ENCODE measurements at places on chromosomes 3 and 15.

GRCh38 chr3:117228466-117228865, 518.9 kb downstream of the TUSC7 start:
- DNase-seq, result no peak

DNA sequence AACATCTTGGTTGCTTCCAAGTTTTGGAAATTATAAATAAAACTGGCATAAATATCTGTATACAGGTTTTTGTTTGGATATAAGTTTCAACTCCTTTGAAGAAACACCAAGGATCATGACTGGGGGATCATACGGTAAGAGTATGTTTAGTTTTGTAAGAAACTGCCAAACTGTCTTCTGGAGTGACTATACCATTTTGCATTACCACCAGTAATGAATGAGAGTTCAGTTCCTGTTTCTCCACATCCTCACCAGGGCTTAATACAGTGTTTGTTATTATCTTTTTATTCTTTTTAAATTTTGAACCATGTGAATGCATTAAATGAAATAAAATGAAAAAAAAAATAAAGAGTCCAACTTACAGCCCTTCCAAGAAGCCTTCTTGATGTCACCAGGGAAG, 3.7 kb upstream of the ANKUB1 start:
- DNase-seq, result no peak

DNA sequence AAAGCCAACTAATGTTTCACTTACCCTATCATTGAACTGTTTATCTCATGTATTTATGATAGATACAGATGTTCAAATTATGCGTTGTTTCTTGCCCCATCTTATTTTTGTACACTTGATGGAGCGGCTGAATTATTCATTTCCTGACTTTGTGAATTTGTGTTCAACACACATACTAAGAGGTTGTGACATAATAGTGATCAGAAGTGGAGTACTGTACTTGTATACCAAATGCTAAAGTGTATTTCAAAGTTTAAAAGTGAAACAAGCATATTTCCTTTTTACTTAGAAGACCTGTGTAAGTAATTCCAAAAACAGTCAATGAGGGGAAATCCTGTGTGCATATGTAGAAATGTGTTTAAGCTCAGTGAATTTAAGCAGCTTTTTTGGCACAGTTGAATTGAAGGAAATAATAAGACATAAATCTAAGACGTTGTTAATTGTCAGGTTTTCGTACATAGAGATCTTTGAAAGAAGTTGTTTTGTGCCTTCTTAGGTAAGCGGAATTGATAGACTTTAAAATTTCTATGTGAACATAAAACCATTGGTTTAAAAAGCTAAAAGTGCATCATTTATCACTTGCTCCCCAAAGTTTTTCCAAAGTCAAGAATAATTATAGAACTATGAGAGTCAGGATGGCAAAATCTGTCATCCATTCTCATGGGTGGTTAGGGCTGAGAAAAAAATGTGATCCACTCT, 1.9 kb downstream of the NFKBIZ start:
- no peak for DNase-seq

DNA sequence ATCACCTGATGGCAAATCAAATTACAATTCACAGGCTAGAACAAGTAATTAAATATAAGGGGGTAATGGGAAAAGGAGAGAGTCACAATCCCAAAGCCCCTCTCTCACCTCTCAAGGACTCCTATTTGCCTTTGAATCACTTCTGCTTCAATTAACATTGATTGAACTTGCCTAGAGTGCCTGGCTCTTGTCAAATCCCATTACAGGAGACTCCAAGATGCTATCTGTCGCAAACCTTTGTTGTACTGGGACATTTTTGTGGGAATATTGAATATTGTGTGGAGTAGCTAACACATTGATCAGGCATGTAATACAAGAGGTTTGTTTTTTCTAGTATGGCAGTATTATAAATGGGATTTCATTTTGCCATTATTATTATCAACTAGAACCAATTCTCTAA, 412.8 kb upstream of the AZI2 start:
- no peak for DNase-seq

DNA sequence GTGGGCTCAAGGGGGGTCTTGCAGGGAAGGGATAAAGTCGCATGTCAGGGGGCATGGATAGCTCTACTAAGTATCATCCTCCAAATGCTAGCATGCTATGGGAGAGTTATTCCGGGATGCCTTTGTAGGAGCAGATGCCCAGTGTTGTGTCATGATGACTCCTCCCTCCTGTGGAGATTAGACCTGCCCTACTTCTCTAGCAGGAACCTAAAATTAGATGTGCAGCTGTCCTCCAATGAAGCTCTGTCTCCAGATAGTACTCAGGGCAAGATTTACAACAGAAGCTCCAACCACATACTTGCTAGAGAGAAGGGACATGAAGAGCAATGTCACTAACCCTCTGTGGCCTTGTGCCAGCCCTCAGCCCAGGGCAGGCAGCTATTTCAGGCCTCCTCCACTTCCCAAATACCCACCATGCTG, 82.5 kb downstream of the AGBL1 start:
- no peak for DNase-seq

- no peak for DNase-seq
These were observed at the start of gene CD80 for GRCh38 chr3:119559441-119559963. Gene CD80 (minus strand): TSS chr3:119559614. CDS start chr3:119557728, 1,886 bp downstream.

DNA sequence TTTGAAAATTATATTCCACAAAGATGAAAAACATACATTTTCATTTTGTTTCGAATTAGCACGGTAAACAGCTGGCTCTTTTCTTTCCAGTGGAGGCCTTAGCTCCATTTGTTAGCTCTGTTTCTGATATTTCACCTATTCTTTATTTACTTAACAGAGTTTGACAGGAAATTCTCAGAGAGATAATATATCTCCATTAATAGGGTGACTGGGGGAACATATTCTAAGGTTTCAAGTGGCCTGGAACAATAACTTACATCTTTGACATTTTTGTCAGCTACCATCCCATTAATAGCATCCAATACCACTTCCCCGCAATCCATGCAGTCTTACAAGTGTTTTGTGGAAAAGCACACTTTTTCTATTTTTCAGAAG, 577.6 kb upstream of the MDFIC2 start:
- DNase-seq, result no peak

DNA sequence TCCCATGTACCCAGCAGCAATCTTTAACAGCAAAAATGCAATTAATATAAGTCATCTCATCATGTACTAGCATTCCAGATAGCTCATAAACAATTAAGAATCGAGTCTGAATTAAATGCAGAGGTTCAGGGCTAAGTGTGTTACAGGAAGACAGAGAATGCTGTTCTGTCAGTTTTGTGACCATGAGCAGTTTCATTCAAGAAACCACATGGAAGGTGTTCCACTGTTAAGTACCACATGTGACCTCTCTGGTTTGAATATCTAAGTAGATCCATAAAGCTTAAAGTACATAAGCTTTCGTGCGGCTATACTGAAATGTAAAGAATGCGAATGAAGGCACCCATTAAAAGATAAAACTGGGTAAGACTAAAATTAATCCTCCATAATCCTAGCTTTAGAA, 272.3 kb downstream of the IL5RA start:
- DNase-seq, result no peak

DNA sequence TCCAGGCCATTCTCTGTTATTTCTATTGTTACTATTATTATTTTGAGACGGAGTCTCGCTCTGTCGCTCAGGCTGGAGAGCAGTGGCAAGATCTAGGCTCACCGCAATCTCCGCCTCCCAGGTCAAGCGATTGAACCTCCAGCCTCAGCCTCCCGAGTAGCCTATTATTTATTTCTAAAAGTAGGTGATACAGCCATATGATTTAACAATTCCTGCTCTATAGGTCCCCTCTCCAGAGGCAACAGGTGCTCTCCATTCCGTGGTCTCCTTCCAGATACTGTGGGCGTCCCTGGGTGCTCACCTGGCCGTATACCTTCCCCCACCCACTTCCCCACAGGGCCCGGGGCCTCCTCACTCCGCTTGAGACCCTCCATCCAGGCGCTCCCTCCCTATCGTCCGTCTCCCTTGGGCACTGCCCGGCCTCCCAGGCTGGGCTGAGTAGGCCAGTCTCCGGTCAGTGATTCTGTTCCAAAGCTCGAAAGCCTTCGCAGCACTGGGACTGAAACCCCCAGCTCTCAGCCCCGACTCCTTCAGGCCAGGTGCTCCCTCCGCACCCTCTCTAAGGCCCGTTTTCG, 708 bp upstream of the PTPN23 start:
- no peak for DNase-seq
